ENCODE measurements at places on chromosomes 7 and 10. TPM values are rescaled to one million over a fixed set of nuclear protein-coding genes. Genes with fewer than 3 reads are reported as not detected.

Gene C10orf67
- 1.2 TPM for total RNA-seq

DNA sequence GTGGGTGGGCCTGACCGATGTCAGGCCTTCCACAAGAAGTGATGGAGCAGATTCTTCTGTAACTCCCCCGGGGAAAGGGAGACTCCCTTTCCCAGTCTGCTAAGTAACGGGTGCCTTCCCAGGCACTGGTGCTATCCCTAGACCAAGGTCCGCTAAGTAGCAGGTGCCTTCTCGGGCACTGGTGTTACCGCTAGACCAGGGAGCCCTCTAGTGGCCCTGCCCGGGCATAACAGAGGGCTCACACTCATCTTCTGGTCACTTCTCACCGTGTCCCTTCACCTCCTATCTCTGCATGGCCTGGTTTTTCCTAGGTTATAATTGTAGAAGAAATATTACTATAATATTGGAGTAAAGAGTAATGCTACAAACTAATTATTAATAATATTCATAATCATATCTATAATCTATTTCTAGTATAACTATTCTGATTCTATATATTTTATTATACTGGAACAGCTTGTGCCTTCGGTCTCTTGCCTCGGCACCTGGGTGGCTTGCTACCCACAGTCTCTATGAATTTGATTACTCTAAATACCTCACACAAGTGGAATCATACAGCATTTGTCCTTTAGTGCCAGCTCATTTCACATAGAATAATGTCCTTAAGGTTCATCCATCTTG is 1378.7 kb downstream of the XPNPEP1 start:
- H3K4me1 ChIP-seq = no peaks in the 10 kb centered on the region
- peak; percentile 69 for DNase-seq
- H3K27me3 ChIP-seq = no peaks in the 10 kb centered on the region
- H3K4me3 ChIP-seq = no peak overlapping the region
- no peaks in the 10 kb centered on the region for H3K36me3 ChIP-seq

DNA sequence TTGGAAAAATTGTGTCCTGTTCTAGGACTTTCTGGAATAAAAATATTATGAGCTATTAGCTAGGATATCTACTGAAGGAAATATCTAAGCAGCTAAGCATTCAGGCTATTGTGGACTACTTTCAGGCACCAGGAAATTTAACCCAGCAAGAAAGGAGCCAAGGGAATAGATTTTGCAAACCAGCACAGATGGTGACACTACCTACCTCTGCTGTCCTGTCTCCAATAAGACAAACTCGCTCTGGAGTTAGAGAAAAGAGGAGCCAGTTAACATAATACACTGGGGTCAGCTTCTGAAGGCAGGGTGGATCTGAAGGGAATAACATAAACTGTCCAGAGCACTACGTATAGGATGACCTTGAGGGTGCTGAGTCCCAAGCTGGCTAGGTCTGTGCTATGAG is 223.7 kb upstream of the PRSS58 start:
- peaks cover 24% of the 10 kb centered on the region for H3K4me1 ChIP-seq
- no peak for DNase-seq
- no peak overlapping the region for H3K27ac ChIP-seq

GRCh38 chr10:18650404-18650997 is 886 bp downstream of the NSUN6 start:
- peaks cover 13% of the 10 kb centered on the region for H3K36me3 ChIP-seq
- no peak for DNase-seq
- no peaks in the 10 kb centered on the region for H3K27me3 ChIP-seq
- peak overlapping the region; percentile 92 for H3K27ac ChIP-seq
- peaks cover 27% of the 10 kb centered on the region for H3K4me1 ChIP-seq
- peak overlapping the region; percentile 83 for H3K4me3 ChIP-seq

DNA sequence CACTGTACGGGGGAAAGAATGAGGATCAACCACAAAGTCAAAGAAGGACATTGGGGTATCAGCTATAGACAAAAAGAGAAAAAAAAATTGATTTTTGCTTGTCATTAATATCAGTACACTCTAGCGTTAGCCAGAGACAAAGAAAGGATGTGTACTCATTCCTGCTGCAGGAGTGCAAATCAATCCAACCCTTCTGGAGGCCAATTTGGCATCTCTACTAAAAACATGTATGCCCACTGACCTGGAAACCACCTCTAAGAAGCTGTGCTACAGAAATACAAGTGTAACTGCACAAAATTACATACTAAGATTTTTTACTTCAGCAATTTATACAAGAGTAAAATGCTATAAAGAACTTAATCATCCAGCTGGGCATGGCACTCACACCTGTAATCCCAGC is 13.6 kb downstream of the NSMCE4A start:
- no peak for DNase-seq
- H3K36me3 ChIP-seq = peaks cover 87% of the 10 kb centered on the region
- no peaks in the 10 kb centered on the region for H3K4me1 ChIP-seq
- no peak overlapping the region for H3K4me3 ChIP-seq
